ENCODE measurements at places on chromosomes 1 and 21. TPM values are rescaled to one million over a fixed set of nuclear protein-coding genes. Genes with fewer than 3 reads are reported as not detected.

DNA sequence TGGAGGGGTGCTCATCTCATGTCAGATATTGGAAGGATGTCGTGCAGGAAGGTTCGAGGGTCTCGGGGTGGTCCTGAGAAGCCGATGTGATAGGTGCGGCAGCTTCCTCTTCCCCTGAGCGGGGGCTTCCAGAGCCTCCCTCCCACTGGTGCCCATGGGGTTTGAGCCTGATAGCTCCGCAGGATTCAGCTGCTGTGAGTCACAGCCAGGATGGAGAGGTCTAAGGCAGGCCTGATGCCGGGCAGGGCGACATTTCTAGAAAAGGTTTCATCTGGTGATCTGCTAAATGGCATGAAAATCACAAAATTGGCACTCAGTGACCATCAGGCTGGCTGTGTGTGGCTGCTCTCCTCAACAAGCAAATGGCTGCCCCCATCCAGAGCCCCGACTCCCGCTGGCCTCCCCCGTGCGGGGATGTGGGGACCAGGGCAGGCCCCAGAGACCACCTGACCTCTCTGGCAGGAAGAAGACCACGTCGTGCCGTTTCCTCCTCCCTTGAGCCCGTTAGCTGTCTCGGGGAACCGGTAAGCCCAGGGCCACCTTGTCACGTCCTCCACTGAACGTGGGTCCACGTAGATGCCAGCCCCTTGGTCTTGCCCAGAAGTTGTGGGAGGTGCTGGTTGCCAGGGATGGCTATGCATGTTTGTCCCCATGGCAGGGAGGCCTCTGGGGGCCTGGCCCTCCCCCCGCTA is 66.1 kb downstream of the SKI start:
- DNase-seq: no peak

C1orf185 gene
- not detected for total RNA-seq

- no peak for DNase-seq
Measured at GRCh38 chr1:36349839-36350238, 26.4 kb upstream of the EVA1B start.

GRCh38 chr1:53442299-53442698 is 16.9 kb upstream of the DMRTB1 start:
- no peak for DNase-seq

DNA sequence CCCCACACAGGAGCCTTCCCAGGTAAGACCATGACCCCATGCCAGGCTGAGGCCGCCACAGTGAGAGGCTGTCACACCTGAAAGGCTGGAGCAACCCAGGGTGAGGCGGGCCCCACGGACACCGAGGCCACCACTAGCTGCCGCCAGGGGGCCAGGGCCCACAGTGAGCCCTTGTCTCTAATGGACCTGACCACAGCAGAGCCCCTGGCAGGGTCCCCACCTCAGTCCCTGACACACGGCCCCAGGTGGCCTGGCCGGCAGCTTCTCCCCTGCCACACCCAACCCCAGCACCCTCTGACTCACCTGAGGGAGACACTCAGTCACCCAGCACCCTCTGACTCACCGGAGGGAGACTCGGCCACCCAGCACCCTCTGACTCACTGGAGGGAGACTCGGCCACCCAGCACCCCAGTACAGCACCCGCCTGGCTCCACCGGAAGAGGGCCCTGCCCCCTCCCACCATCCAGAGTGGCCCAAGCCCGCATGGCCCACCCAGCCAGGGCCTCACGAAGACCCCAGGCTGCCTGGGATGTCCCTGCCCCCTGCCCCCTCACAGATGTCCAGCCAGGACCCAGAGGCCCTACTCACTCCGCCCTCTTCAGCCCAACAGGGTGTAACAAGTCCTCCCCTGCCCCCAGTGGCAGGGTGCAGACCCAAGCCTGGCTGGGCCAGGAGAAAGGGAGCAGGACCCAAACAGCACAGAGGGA is 4.4 kb downstream of the DVL1 start:
- no peak for DNase-seq

GRCh38 chr1:210361665-210362064 is 33.0 kb downstream of the HHAT start:
- no peak for DNase-seq

DNA sequence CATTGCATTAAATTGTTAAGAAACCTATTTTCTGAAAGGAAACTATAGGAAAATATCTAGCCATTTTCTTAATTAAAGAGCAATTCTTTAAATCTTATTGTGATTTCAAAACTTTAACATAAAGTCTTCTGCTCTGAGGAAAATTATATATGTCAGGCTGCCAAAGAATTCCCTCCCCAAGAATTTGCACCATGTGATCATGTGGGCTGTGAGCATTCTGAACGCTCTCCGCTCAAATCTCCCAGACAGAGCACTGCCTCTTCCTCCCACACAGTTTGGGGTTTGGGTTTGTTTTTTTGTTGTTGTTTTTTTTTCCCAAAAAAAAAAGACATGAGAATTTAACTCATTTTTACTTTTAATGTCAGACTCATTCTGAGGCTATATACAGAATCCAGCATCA is 155.9 kb upstream of the PALMD start:
- DNase-seq: no peak

GRCh38 chr1:40782371-40782956 is 1.1 kb upstream of the KCNQ4 start:
- DNase-seq: no peak

CRNN gene
- total RNA-seq: not detected

C1orf35 gene
- total RNA-seq: 11.6 TPM

DNA sequence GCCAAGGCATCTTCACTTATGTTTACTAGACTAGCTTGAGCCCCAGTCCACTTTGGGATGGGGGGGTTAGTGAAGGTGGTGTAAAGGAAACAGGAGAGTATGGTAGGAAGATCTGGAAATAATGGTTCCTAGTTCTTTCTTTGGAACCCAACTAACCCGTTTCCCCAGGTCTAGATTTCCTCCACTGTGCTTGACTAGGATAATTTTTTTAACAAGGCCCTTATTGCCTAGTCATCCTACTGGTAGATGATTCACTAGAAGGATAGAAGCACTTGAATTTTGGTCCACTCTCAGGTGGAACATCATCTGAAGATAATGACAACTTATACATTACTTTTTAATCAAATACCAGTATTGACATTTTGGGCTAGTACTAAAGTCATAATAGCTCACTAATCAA is 45.9 kb upstream of the MYOCOS start:
- DNase-seq: no peak

NPR1 gene
- total RNA-seq: 18.5 TPM

DNA sequence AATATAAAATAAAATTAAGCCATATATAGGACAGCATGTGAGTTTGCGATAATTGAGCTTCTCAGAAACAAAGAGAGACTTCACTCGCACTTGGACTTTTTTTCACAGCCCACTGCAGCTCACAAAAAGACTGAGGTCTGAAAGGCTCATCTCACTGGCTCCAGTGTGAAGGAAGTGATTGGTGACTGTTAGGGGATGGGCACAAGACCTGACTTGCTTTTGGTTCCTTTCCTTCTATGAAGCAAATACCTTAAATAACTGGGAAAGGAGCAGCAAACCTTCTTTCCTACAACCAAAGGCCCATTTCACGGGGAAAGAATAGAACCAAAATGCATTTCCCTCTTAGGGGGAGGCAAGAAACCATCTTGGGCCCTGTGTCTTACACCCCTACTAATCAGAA is 13.1 kb upstream of the TTLL7 start:
- DNase-seq: no peak

DNA sequence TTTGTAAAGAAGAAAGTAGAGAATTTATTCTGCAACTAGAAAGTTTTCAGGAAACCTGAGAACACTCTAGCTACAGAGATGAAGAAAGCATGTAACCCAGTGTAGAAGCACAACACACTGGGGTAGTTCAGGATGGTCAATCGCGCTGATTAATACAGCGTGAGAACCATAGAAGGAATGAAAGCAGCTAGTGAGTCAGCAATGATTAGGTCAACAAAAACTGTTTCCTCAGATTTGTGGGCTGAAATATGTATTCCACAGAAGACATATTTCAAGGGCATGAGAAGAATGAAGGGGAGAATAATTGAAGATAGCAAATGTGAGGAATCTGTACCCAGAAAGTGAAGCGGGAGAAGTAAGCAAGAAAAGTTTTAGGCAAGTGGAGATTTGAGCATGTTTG is 97.8 kb upstream of the ADGRL2 start:
- DNase-seq: peak; percentile 87

GRCh38 chr1:98331718-98332311 is 329.7 kb upstream of the SNX7 start:
- DNase-seq: no peak

- no peak for DNase-seq
Measured at GRCh38 chr1:110343249-110343648, 4.1 kb downstream of the RBM15 start.

GRCh38 chr1:68359045-68359444 is 90.7 kb downstream of the RPE65 start:
- DNase-seq: no peak

DNA sequence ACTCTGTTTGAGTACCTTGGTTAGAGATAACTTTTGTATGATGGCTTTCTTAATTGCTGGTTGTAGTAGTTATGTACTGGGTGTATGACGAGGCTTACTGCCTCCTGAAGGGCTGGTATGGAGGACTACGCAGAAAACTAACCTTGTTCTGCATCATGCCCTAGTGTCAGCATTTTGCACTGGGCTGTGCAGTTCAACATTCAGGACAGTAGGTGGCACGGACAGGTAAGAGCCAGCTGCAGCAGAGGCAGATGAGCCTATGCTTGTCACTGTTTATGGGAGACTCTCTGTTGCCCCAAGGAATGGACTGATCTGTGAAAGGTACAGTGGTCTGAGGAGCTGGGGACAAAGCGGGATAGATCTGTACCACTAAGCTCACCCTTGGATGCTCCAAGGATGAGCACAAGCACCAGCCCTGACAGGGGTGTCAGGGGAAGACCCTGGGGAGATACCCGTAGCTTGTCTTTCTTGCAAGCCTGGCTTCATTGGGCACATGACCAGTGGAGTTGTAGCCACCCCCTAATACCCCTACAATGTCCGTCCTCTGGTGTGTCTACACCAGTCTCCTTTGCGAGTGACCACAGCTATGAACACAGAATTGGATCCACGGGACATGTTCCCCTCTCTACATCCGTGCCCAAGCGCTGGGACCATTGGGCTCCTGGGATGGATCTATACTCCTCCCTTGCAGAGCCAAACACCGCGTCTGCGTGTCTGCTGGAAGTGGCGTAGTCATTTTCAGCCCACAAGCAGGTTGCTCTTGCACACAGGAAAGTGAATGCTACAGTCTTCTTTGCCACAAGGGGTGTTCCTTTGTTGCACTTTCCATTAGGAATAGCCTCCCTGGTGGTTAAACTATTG is 51.1 kb upstream of the CFHR3 start:
- peak; percentile 7 for DNase-seq

- no peak for DNase-seq
Measured at GRCh38 chr21:17859661-17860060, 40.5 kb upstream of the C21orf91 start.

DNA sequence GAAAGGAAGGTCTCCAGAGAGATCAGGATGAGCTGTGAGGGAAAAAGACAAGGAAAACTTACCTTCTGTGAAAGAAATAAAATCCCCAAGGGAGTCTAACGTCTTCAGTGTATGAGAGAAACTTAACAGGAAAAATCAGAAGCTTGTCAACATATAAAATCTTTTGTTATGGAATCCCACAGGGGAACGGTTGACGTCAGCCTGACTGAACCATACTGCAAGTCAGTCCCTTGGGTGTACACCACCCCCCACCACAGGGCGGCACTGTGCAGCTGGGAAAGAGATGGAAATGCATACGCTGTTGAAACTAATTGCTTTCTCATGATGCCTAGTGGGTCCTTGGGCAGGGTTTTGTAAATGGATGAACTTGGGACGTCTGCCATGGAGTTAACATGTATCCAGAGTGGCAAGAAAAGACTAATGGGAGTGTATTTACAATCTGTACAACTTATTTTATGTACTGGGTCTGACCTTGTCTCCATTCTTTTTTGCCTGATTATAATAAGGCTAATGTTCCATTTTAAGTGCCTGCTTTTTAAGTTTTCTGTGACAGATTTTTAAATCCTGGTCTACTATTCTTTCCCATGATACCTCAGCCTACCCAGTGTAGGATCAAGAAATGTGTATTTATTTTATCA is 22.7 kb downstream of the UTP25 start:
- peak; percentile 27 for DNase-seq

GRCh38 chr1:216095400-216095799 is 327.8 kb downstream of the USH2A start:
- DNase-seq: no peak

- DNase-seq: no peak
Measured at GRCh38 chr21:29237110-29238052, 61.3 kb upstream of the BACH1 start.

GJA9 gene
- total RNA-seq: not detected

CFAP126 gene
- not detected for total RNA-seq

- no peak for DNase-seq
Measured at GRCh38 chr1:232283864-232284263, 346.1 kb downstream of the SIPA1L2 start.

GRCh38 chr1:226973898-226974543 is 33.9 kb downstream of the COQ8A start:
- DNase-seq: no peak

TTC34 gene
- total RNA-seq: 0.07 TPM

KAZN gene
- 0.85 TPM for total RNA-seq

DNA sequence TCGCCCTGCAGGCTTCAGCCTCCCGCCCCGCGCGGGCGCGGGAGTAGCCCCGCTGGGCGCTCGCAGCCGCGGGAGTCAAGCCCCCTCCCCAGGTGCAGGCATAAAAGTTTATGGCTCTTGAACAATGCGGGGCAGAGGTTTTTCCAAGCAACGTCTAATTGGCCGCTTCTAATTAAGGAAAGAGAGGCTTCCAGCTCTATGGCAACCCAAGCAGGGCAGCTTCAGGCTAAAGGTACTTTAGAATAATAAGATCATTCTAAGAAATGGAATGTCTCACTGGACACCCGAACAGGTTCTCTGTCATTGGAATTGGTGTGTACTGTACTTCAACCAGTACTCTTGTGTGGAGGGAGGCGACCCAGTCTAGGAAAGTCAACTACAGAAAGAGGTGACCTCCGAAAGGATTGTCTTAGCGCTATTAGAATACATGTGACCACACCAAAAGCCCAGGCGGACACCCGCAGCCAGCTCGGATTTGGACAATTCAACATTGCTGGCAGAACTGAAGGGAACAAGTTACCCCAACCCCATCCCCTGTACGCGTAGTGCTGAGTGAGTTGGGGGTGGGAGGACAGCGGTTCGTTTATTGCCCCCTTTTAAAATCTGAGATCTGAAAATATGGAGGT is 12.5 kb downstream of the NR5A2 start:
- DNase-seq: no peak

DNA sequence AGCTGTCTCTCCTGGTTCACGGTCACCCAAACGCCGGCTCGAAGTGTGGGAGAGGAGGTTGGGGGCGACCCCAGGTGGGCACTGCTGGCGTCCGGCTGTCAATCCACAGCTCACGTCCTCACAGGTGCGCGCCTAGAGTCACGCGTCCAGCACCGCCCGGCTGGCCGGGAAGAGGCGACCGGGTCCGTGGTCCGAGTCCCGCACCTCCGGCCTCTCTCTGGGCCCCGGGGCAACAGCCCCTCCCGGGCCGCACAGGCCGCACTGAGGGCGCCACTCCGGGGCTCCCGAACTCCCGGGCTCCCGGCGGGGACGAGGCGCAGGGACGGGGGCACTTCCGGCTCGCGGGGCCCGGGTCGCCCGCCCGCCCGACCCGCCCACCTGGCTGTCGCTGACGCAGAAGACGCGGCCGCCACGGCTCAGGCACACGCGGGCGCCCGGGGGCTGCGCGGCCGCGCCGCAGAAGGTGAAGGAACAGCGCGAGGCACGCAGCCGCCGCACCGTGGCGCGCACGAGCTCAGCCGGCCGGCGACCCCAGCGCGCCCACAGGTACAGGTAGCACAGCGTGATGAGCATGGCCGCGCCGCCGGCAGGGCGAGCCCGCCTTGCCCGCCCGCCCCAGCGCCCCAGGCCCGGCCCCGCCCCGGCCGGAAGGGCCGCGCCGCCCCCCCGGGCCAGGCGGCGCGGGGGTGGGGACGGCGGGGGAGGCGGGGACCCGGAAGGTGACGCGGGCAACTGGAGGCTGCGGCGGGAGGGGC is at the start of gene HLCS:
Gene HLCS, minus strand, starts transcription at position 604 of the 755 bp plus-strand sequence. Its CDS starts 31 bp downstream, at position 573.
- no peak for DNase-seq

PIGK gene
- total RNA-seq: 56.6 TPM

Measured in pulmonary artery endothelial cell (primary cell).